ENCODE measurements at places on chromosomes 4 and X. TPM values are rescaled to one million over a fixed set of nuclear protein-coding genes. Genes with fewer than 3 reads are reported as not detected.

The CT83 gene
- not detected for total RNA-seq

The PAGE1 gene
- total RNA-seq, result not detected

The NCBP2L gene
- not detected for total RNA-seq

The GAGE1 gene
- not detected for total RNA-seq

The PAGE5 gene
- 0.67 TPM for total RNA-seq

The RNF212 gene
- 2.4 TPM for total RNA-seq

The NOX1 gene
- not detected for total RNA-seq

The SLC39A8 gene
- 18.1 TPM for total RNA-seq

DNA sequence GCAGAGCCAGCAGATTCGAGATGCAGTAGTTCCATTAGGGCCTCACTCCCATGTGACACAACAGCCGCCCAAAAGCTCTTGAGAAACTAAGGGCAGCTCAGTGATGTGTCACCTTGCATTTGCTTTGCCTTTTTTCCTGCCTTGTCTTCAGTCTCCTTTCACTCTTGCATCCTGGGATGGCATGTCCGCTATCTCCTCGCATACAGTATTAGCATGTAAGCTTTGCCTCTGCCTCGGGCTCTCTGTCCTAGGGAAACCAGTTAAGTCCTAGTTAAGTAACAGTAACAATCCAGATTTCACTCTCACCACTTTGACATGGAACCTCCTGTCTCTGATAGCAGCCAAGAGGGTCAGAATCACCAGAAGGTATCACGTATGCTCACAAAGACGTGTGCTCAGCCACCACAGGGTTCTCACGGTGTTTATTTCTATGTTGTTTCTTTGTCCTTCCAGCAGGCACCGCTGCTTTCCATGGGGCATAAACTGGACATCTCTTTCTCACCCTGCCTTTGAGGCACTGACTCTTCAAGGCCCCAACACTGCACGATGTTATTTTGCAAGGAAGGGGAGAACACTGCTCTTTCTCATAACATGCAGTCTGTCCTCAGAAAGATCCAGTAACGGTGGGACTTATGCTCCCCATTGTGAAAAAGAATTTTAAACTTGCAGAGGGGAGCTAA, 26.7 kb upstream of the SORBS2 start:
- no peak for DNase-seq

- no peak for DNase-seq
Observed at GRCh38 chr4:42638321-42638720, 18.6 kb downstream of the ATP8A1 start.

DNA sequence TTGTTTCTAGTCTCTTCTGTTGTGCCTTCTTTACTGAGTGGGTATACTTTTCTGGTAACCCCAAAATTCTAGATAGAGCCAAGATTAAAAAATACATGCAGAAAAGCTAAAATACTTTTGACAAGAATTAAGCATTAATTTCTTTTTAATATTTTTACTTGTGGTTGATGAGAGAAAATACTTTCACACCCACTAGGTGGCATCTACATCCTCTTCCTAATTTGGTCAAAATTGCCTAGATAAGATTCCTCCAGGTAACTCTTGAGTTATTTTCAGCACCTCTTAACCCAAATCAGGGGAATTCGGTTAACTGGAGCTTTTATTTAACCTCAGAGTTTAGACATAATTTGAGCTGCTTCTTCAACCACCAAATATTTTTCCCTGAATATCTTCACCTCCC, 28.4 kb upstream of the COX7B2 start:
- no peak for DNase-seq

- DNase-seq, result no peak
Observed at GRCh38 chrX:154599531-154599930, 14.6 kb downstream of the CTAG1A start.

DNA sequence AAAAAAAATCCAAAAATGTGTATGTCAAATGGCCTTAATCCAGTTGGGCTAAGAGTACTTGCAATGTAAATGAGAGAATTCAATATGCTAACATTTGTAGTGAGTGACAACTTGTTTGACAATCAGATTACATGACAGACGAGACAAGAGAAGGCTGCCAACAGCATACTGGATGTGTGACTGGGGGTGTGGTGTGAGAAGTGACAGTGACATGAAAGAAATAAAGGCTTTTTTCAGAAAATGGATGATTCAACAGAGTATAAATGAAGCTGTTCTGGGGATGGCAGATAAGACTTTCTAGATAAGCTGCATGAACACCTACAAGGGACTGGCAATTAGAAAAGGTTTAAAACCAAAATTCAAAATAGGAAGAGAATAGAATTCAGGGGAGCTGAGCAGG, 143.4 kb downstream of the CENPC start:
- no peak for DNase-seq

- no peak for DNase-seq
Observed at GRCh38 chrX:78945186-78945912, at the start of gene P2RY10. TSS of gene P2RY10 (plus strand) at chrX:78945391. CDS start at chrX:78960521, 15,130 bp downstream.

- DNase-seq, result no peak
Observed at GRCh38 chr4:74054483-74055047, 16.1 kb upstream of the CXCL3 start.

DNA sequence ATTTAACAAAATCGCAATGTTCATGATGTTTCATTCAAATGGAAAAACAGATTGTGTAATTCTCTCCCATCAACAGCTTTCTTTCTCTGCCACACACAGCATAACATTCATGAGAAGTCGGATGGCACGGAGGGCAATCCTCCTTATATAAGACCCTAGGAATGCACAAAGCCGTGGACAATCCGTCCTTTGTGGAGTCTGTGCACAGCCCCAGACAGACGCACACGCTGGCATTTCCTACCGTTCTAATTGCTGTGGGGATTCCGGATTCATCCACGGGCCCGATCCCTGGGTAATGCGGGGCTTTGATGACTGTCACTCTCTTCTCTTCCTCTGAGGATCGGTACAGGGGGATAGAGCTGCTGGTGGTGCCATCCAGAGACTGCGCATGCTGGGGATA, 121.9 kb upstream of the PDLIM3 start:
- DNase-seq, result no peak

- no peak for DNase-seq
Observed at GRCh38 chr4:168919706-168920324, 90.2 kb downstream of the CBR4 start.

DNA sequence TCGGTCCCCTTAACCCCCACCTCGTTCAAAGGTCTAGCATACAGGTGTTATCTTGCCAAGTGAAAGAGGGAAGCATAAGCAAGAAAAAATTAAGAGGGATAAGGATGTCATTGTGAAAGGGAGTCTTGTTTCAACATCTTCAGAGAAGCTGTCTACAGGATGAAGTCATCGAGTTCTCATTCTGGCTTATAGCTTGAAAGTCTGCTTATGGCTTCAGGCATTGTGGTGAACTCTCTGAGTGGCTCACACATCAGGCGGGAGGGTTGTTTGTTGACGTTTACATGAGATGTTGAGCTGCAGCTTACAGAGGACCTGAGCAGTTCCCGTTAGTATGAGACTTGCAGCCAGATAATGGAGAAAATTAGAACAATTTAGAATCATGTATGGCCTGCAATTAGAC, 16.6 kb downstream of the MAGEA9B start:
- no peak for DNase-seq

DNA sequence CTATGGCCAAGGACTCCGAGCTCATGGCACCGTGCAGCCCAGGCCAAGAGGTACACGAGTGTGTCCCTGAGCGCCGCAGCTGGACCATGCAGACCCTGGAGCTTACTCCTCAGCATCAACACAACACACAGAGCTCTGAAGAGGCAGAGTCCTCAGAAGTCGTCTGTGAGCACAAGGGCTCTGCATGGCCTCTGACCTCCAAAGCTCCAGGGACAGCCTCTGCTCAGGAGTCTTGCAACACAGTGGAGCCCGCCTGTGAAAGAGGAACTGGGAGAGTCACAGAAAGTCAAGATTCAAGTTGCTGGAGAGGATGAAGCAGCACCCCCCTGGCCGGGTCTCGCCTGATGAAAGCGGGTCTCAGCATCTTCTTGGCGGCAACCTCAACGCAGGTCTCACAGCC, 2.9 kb downstream of the LRPAP1 start:
- DNase-seq, result no peak

DNA sequence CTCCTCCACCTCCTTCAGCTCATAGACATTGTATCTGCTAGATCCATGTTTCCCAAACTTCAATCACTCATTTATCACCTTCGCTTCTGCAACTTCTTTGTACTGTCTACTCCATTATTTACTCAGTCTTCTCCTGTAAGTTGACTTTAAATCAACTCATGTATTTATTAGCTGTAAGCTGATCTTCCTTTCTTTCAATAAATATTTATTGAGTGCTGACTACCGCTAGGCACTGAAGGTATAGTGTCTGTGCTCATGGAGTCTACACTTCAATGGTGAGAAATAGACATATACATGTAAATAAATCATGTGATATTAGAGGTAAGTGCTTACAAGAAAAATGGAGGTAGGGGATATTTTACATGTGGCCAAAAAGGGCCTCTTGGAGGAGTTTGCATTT, 74.6 kb downstream of the RASL11B start:
- DNase-seq, result no peak

DNA sequence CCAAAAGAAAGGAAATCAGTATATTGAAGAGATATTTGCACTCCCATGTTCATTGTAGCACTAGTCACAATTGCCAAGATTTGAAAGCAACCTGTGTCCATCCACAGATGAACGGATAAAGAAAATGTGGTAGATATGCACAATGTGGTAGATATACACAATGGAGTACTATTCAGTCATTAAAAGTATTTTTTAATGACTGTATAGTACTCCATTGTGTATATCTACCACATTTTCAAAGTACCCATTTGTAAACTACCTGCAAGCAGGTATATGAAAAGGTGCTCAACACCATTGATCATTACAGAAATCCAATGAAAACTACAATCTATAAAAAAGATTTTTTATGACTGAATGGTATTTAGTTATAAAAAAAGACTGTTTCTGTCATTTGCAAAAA, 200.4 kb downstream of the UNC5C start:
- DNase-seq, result no peak

DNA sequence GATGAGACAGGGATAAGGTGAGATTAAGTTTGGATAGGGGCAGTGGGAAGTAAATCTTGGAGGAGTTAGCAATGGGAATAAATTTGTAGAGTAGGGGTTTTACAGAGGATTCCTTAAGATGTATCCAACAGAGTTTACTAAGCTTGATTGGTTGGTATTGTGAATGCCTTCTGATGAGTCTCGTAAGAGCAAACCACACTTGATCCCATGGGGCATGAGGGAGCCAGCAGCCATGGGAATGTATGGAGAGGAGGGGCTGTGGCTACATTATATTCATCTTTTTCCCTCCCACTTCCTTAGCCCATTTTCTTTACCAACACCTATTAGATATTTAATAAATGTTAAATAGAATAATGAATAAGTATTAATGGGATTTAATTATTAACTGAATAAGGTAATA, 126.6 kb upstream of the NDST3 start:
- DNase-seq, result no peak
